ENCODE measurements at places on chromosomes 13 and 19.

GRCh38 chr13:35789335-35790165 is 313.1 kb upstream of the MAB21L1 start:
- peak; percentile 55 for DNase-seq

DNA sequence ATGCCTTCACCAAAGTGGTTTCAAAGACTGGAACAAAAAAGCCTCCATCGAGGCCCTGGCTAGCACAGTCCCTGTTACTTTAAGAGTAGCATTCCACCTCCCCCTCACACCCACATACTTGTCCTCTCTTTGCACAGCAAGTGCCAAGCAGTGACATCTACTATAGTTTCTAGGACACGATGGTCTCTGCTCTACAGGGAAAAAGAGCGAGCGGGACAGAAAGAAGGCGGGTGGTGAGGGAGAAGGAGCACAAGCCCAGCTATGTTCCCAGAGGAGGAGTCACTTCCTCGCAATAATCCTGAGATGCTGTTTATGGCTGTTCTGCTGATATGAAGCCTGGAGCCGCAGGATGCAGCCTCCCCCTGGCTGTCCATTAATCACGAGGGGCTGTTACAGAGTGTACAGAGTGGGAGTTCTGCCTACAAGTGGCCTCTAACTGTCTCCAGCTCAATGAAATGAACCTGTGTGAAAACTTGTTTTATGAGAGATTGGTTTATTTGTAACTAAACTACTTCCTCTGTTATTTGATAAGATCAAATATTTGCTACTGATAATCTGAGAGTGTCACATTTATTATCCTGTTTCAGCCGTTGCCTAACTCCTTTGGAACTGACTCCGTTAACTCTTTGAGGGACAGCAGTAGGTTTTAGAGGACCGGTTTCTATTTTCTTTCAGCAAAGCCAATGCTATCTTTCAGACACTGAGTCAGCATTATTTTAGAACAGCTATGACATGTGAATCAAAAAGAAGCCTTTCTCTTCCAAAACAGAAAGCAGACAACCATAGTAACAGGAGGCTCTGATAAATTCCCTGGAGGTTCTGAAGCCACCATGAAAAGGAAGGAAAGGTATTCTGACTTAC is 208.0 kb downstream of the SPRY2 start:
- DNase-seq: peak; percentile 86

DNA sequence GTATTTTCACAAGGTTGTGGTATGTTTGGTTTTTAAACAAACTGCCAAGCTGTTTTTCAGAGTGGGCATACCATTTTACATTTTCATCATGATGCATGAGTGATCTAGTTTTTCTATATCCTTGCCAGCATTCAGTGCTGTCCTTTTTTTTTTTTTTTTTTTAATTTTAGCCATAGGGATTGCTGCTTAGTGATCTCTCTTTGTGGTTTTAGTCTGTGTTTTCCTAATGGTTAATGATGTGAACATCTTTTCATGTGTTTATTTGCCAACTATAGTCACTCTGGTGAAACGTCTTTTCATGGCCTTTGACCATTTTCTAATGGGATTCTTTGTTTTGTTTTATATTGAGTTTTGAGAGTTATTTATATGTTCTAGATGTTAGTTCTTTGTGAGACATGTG is 59.7 kb downstream of the SHISA2 start:
- DNase-seq: no peak

- no peak for DNase-seq
Measured at GRCh38 chr13:66128692-66129269, 1101.4 kb downstream of the PCDH9 start.

DNA sequence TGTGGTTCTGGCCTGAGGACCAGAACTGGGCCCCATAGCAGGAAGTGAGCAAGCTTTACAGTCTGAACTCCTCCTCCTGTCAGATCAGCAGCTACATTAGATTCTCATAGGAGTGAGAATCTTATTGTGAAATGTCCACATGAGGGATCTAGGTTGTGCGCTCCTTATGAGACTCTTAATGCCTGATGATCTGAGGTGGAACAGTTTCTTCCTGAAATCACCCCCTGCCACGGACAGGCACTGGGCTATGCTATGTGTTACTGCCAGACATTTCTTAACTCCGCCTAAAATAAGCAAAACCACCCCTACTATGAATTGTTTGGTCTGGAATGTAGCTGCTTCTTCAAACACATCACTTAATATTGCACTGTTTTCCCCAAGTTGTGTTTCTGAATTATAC is 4.6 kb downstream of the FBXL3 start:
- no peak for DNase-seq

DNA sequence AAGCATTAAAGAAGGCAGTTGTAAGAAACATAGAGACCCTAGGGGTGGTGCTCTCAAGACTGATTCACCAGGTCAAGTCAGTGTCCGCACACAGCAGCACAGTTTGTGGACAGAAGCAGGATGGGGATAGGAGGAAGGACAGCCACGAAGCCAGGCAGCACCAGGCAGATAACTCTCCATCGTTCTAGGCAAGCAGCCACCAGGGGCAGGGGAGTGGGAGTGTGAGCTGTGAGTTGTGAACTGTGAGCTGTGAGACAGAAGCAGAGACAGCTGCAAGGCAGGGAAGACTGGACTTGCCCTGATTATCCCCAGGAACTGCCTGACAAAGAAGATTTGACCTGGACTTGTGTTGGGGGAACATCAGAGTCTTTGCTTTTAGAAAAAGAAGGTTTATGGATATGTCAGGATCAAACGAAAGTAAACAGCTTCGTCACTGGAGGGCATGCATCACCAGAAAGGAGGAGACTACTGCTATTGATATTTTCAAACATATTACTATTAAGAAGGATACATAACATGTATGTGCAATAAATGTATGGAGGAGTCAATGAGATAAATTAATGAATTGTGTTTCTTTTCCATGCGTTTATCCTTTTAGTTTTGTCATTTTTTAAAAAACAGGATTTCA is 286.1 kb downstream of the IRS2 start:
- DNase-seq: no peak

DNA sequence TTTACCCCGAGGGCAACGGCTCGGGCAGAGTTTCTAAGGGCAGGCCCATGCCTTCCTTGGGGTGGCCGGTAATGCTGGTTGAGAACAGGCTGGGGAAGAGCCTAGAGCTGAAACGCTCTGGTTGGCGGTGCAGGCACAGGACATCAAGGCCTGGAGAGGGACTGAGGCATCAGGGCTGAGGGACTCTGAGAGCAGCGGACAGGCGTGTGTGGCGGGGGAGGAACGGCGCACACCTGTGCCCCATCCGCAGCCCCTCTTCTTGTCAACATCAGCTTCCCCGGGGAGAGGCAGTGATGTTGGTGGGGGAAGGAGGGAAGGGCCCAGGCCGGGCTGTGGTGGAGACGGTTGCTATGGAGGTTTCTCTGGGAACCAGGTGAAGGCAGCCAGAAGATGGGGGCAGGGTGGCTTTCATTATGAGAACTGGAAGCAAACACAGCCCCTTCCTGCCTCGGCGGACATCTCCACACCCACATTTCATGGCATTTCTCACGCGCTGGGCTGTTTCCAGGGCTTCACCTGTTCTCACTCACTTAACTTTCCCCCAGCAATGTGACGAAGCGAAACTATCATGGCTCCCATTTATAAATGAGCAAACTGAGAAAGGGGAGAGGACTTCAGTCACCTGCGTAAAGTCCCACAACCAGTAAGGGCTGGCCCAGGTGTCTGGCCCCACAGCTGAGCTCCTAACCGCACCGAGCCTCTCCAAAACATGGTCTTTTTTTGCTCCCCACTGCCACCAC is 8.2 kb upstream of the ATF5 start:
- DNase-seq: no peak

GRCh38 chr13:34278780-34279179 is 460.8 kb downstream of the RFC3 start:
- no peak for DNase-seq

- no peak for DNase-seq
Measured at GRCh38 chr13:90187478-90188350, 1159.8 kb upstream of the MIR17HG start.

GRCh38 chr19:48821633-48822032 is 10.8 kb upstream of the BCAT2 start:
- DNase-seq: no peak

DNA sequence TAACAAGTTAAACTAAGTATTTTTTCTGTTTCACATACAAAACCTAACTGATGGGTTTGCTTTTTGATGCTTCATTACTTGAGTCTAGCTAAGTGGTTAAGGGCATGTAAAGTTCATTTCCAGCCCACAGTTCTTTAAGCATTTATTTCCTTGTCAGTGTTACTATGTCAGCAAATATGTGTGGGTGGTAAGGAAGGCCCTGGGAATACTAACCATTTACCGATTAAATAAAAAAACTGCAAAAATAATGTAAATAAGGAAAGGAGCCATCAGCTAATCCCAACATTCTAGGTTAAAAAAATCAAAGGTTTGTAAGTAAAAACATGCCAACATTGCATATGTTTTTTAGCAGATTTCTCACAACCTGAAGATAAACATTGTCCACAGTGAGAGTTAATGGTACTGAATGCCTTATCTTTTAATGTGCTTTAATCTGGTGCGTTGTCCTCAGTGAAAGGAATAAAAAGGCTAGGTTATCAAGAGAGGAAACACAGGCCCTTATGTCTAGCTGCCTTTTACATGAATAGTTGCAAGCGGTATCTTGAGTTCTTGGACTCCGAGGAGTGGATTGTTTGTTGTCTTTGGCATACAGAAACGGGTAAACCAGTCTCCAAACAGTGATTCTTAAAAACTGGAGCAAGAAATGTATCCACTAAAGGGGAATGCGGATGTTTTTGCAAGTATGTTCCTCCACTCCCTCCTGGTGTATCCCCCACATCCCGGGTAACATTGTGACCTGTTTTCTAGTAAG is 949.6 kb upstream of the SLC10A2 start:
- no peak for DNase-seq

DNA sequence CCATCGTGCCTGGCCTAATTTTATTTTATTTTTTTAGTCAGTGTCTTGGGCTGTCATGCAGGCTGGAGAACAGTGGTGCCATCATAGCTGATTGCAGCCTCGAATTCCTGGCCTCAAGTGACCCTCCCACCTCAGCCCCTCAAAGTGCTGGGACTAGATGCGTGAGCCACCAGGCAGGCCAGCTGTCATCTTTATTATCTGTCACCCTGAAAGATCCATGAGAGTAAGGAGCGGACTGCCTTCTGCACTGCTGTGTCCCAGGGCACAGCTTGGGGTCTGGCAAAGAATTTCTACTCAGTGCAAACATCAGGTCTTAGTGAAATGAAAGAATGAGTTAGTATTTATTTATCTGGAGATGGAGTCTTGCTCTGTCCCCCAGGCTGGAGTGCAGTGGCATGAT is 9.5 kb upstream of the TLE5 start:
- DNase-seq: no peak

DNA sequence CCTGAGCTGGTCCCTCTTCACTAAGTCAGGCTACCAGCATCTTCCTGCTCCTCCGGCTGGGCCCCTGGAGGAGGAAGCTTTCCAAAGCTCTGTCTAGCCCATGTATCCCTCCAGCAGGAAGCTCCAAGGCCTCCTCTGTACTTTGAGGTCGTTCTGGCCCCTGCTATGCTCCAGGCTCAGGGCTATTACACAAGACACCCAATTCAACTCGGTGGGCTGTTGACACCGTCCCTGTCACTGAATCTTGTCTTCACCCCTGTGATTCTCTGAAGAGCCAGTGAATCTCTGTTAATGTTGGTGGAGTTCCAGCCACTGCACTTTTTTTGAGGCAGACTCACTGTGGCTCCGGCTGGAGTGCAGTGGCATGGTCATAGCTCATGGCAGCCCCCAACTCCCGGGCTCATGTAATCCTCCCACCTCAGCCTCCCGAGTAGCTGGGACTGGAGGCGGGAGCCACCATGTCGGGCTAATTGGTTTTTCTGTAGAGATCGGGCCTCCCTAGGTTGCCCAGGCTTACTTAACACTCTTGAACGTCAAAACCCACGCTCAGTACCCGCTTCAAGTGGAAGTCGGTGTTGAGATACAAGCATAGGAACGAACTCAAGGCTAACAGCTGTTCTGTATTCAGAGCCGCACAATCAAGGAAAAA is 512 bp upstream of the REX1BD start:
- no peak for DNase-seq

DNA sequence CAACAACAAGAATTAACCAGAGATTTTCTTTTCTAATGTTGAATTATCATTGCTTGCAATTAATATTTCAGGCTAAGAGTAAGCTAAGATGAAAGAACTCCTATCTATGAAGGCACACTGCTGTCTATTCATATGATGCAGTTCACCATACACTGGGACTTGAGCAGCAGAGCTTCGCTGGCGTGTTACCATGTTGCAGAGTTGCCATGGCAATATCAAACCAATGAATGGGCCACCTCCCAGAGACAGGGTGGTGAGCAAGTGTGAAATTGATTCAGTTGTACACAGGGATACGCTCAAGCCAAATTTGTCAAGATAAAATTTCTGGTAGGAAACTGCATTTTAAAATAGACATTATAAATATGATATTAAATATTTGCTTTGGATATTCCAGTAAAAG is 69.3 kb upstream of the MYO16 start:
- DNase-seq: peak; percentile 2

DNA sequence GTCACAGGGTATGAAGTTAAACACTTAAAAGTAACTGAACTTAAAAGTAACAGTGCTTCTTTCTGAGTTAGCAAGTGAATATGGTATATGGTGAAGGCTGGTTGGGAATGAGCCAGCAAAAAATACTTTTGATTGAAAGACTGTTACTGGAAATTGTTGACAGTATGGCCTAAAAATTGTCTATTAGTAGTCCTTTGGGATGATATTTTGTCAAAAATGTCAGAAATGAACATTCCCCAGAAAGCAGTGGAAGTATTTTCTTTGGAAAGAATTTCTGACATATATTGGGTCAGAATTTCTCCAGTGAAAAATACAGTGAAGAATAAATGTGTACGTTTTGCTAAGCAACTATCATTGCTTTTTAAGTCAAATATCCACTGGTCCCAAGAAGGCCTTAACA is 860.5 kb downstream of the PCDH9 start:
- DNase-seq: no peak

- DNase-seq: no peak
Measured at GRCh38 chr13:35871561-35871960, 259.6 kb downstream of the DCLK1 start.

DNA sequence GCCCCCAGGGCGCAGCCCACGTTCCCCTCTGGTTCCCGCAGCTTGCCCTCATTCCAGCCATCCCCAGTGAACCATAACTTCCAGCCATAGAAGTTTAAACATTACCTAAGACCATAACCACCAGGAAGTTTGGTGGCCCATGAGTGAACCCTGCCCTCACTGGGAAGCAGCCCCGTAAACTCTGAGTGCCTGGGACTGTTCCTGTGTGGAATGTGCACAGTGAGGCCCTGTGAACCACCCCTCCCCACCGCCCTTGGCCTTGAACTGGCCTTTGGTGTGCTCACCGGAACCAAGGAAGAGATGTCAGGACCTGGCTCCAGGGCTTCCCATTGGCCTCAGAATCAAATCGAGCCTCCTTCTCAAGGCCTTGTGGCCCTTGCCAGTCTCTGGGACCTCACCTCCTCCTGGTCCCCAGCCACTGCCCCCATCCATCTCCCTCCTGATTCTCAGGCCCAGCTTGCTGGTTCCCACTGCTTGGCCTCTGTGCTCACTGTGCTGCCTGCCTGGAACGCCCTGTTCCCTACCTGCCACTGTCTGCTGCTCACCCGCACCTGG is 46.5 kb downstream of the DNM2 start:
- DNase-seq: no peak

Data from globus pallidus (tissue), 1 donor.